ENCODE measurements at places on chromosomes 11 and 22. TPM values are rescaled to one million over a fixed set of nuclear protein-coding genes. Genes with fewer than 3 reads are reported as not detected.

The DDX25 gene
- total RNA-seq = 0.29 TPM

The NCF4 gene
- total RNA-seq = 36.8 TPM

The SCO2 gene
- 1.9 TPM for total RNA-seq

The OR5D13 gene
- total RNA-seq = not detected

The LRRC75B gene
- total RNA-seq = 23.1 TPM

Data from breast epithelium (tissue), 4 donors.